ENCODE measurements at places on chromosomes 7 and 10. TPM values are rescaled to one million over a fixed set of nuclear protein-coding genes. Genes with fewer than 3 reads are reported as not detected.

DNA sequence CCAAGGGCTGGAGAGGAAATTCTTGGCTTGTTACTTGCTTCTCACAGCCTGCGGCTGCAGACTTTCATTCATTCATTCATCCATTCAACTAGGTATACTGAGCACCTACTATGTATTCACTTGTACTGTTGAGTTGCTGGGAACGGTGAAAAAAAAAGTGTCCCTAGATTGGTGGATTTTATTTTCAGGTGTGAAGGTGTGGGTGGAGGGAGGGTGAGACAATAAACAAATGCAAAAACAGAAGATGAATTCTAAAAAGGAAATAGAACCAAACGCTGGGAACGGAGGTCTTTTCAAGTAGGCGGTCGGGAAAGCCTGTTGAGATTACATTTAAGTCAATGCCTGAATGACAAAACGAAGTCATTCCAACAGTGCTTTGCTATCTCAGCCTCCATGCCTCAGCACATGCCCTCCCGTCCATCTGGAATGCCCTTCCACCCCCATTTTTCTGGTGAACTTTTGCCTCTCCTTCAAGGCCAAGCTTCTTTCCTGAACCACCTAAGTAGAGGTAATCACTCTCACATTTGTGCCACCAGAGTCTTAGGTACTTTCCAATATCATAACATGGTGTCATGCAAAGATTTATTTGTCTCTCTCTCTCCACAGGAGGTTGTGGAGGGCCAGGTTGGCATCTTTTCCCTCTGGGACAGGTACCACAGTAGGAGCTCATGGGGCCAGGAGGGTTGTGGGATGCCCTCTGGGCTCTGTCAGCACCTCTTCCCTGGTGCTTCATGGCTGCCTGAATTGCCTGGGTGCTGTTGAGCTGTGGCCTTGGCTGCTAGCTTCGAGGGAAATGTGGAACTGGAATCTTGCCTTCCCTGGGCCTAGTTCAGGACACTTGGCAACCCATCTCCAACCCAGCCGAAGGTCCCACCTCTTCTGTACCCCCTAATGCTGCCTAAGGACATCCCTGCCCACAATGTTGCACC, 5.5 kb downstream of the NKX2-3 start:
- H3K4me1 ChIP-seq = peaks cover 5% of the 10 kb centered on the region
- no peak overlapping the region for H3K4me3 ChIP-seq
- H3K27ac ChIP-seq = no peak overlapping the region
- H3K36me3 ChIP-seq = no peaks in the 10 kb centered on the region
- DNase-seq = no peak
- peaks cover 34% of the 10 kb centered on the region for H3K27me3 ChIP-seq

- no peaks in the 10 kb centered on the region for H3K36me3 ChIP-seq
- no peaks in the 10 kb centered on the region for H3K27me3 ChIP-seq
- H3K4me1 ChIP-seq = no peaks in the 10 kb centered on the region
- H3K4me3 ChIP-seq = no peak overlapping the region
- H3K27ac ChIP-seq = no peak overlapping the region
- no peak for DNase-seq
These were observed 59.4 kb downstream of the EBLN1 start for GRCh38 chr10:22158426-22158825.

GRCh38 chr7:585229-585711, 65.6 kb upstream of the PDGFA start:
- no peaks in the 10 kb centered on the region for H3K36me3 ChIP-seq
- no peak overlapping the region for H3K4me3 ChIP-seq
- no peaks in the 10 kb centered on the region for H3K4me1 ChIP-seq
- no peak overlapping the region for H3K27ac ChIP-seq
- DNase-seq = no peak
- H3K27me3 ChIP-seq = no peaks in the 10 kb centered on the region

GRCh38 chr7:100486753-100487446, 3.2 kb downstream of the NYAP1 start:
- DNase-seq = no peak
- H3K27ac ChIP-seq = no peak overlapping the region
- no peak overlapping the region for H3K4me3 ChIP-seq
- H3K4me1 ChIP-seq = peaks cover 25% of the 10 kb centered on the region
- no peaks in the 10 kb centered on the region for H3K36me3 ChIP-seq

DNA sequence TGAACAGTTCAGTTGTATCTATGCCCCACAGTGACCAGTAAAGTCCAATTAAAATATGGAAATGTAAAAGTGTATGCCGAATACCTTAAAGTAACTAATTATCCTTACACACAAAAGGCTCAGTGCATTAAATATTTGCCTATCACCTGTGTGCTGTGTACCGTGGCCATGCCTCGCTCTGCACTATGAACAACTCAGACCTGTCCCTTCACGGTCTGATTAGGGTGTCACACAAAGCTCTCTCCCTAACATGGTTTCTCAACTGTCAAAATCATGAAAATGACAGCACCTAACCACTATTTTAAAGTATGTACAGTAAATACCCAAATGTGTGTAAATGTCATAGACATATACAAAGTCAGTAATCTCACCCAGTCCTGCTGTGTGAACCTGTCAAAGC, 43.1 kb downstream of the STK17A start:
- DNase-seq = no peak
- no peak overlapping the region for H3K4me3 ChIP-seq
- H3K36me3 ChIP-seq = peaks cover 16% of the 10 kb centered on the region
- H3K27me3 ChIP-seq = no peaks in the 10 kb centered on the region
- no peaks in the 10 kb centered on the region for H3K4me1 ChIP-seq
- H3K27ac ChIP-seq = no peak overlapping the region

DNA sequence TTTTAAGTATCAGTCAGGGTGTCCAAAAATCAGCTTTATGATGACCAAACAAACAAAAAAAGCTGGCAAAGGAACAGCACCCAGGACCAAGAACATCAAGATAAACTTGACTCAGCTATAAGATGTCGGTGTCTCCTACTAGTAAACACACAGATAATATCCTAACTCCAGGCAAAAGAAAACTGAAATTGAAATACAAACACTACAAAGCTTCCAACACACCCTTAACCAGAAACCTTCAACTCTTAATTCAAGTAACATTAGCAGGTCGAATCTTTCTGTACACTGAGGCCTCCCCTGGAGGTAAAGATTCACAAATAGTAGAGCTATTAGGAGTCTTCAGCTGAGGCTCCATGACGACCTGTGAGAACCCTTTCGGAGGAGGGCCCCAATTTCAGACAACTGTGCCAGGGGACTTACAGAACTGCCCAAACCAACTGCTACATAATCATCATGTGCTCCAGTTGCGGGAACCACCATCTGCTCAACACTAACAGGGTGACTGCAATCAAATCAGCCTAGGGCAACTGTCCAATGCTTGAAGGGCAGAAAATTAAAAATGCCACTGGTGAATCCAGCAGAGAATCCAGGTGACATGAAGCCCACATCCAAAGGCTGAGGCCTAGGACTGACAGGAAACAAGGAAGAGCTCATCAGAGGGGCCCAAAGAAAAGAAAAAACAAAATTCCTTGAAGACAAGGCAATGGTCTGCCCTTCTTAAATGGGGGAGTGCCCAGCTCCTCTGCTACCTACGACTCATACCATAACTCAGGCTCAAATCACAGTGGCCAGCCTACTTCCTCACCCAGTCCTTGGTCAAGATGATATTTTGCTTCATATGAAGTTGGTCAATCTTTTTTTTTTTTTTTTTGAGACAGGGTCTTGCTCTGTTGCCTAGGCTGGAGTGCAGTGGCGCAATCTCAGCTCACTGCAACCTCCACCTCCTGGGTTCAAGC, 20.0 kb downstream of the XPNPEP1 start:
- no peaks in the 10 kb centered on the region for H3K4me1 ChIP-seq
- H3K4me3 ChIP-seq = no peak overlapping the region
- no peaks in the 10 kb centered on the region for H3K36me3 ChIP-seq
- H3K27ac ChIP-seq = no peak overlapping the region
- no peak for DNase-seq

- no peak overlapping the region for H3K4me3 ChIP-seq
- no peak for DNase-seq
- H3K36me3 ChIP-seq = no peaks in the 10 kb centered on the region
- H3K27ac ChIP-seq = no peak overlapping the region
- no peaks in the 10 kb centered on the region for H3K4me1 ChIP-seq
- H3K27me3 ChIP-seq = no peaks in the 10 kb centered on the region
These were observed 492.0 kb downstream of the KIF20B start for GRCh38 chr10:90193240-90193985.

GRCh38 chr7:156111-157007, 36.0 kb upstream of the FAM20C start:
- no peak for DNase-seq
- H3K27ac ChIP-seq = no peak overlapping the region
- H3K4me1 ChIP-seq = no peaks in the 10 kb centered on the region
- no peak overlapping the region for H3K4me3 ChIP-seq

DNA sequence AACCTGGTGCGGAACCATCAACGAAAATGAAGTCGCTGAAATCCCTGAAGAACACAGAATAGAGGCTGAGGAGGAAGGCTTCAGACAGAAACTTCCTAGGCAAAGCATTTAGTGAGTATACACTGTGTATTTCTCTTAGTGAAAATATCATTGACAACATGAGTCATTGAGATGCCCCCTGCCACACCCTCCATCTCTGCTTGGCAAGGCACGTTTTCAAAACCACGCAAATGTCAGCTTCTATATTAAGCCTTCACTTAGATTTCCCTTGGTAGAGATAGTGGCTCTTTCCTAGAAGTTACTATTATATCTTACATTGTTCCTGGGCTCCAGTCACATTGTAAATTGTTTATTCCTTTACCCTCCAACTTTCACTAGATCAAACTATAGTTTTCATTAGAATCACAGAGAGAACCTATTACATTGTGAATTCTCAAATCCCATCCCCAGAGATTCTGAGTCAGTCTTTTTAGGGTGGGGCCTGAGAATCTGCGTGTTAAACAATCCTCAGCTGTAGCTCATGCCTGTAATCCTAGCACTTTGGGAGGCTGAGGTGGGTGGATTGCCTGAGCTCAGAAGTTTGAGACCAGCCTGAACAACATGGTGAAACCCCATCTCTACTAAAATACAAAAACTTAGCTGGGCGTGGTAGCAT, 4.6 kb upstream of the SKAP2 start:
- H3K36me3 ChIP-seq = no peaks in the 10 kb centered on the region
- H3K27ac ChIP-seq = no peak overlapping the region
- H3K4me1 ChIP-seq = peaks cover 4% of the 10 kb centered on the region
- no peaks in the 10 kb centered on the region for H3K27me3 ChIP-seq
- DNase-seq = no peak

GRCh38 chr7:38554586-38554985, 76.6 kb downstream of the AMPH start:
- H3K36me3 ChIP-seq = no peaks in the 10 kb centered on the region
- DNase-seq = no peak
- H3K27me3 ChIP-seq = peaks cover 3% of the 10 kb centered on the region
- no peak overlapping the region for H3K4me3 ChIP-seq

DNA sequence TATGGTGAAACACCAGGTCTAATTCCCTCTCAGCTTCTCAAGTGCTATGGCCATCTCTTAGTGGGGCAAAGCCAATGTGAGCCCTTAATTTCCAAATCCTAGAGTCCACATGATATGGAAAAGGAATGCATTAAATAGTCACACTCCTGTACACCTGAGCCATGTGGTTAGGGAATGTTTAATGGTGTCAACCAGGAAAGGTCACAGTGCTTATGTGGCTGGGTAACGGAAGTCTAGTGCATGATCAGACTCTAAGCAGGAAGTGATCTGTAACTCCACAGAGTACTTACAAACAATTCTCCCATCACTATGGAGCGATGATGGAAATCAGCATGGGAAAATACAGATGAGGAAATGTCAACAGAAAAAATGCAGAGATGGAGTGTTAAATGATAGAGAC, 148.8 kb downstream of the MAGI2 start:
- H3K36me3 ChIP-seq = no peaks in the 10 kb centered on the region
- H3K27me3 ChIP-seq = no peaks in the 10 kb centered on the region
- no peak for DNase-seq
- peak overlapping the region; percentile 64 for H3K27ac ChIP-seq
- H3K4me3 ChIP-seq = no peak overlapping the region

DNA sequence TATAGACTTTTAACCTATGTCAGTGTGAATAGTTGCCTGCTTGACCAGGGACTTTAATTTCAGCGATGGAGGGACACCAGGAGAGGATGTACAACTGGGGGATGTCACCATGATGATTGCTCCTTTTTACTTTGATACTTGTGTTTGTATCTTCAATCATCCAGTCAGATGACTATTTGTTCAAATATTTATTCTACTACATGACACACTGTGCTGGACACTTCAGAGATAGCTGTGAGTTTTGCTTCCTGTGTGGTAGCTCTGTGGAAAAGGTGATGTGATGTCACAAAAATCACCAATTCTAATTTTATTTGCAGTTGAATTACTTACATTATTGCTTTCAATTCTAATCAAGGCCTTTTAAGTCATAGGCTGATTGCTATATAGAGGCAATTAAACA, 62.7 kb upstream of the CREB5 start:
- no peaks in the 10 kb centered on the region for H3K4me1 ChIP-seq
- peak; percentile 28 for DNase-seq
- no peaks in the 10 kb centered on the region for H3K27me3 ChIP-seq
- no peaks in the 10 kb centered on the region for H3K36me3 ChIP-seq
- no peak overlapping the region for H3K27ac ChIP-seq

GRCh38 chr10:42755556-42756093, 27.0 kb upstream of the BMS1 start:
- DNase-seq = no peak
- H3K4me3 ChIP-seq = no peak overlapping the region
- peaks cover 7% of the 10 kb centered on the region for H3K27me3 ChIP-seq

DNA sequence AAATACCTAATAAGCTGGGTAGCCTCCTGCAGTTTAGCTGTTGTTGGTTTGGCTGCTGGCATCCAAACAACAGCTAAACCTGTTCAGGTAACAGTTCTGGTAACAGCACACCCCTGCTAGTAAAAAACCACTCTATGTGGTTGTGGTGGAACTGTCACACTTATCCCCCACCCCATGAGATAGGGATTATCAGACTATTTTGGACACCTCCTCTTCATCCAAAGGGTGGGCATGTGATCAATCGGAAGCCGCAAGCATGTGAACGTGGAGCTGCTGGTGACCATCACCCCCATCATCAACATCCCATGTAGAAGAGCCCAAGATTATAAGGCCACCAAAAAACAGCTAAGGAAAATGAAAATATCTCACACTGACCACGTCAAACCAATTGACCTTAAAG, 2.5 kb downstream of the MTPAP start:
- DNase-seq = no peak
- H3K27ac ChIP-seq = no peak overlapping the region
- H3K4me1 ChIP-seq = peaks cover 4% of the 10 kb centered on the region

GRCh38 chr10:128092454-128092853, 33.8 kb downstream of the MKI67 start:
- no peak overlapping the region for H3K27ac ChIP-seq
- DNase-seq = no peak
- peaks cover 4% of the 10 kb centered on the region for H3K4me1 ChIP-seq
- H3K4me3 ChIP-seq = no peak overlapping the region
- no peaks in the 10 kb centered on the region for H3K36me3 ChIP-seq

GRCh38 chr7:148699024-148699781, 500 bp downstream of the CUL1 start:
- H3K4me1 ChIP-seq = peaks cover 40% of the 10 kb centered on the region
- H3K4me3 ChIP-seq = peak overlapping the region; percentile 72
- H3K27ac ChIP-seq = peak overlapping the region; percentile 77
- DNase-seq = no peak
- H3K36me3 ChIP-seq = peaks cover 2% of the 10 kb centered on the region
- H3K27me3 ChIP-seq = no peaks in the 10 kb centered on the region

GRCh38 chr7:91550931-91551330, 286.7 kb downstream of the FZD1 start:
- no peaks in the 10 kb centered on the region for H3K4me1 ChIP-seq
- H3K27ac ChIP-seq = no peak overlapping the region
- no peaks in the 10 kb centered on the region for H3K27me3 ChIP-seq

The PHYHIPL gene
- total RNA-seq = not detected

The CPN1 gene
- not detected for total RNA-seq

The CDK14 gene
- total RNA-seq = 3.0 TPM

The CLCN1 gene
- total RNA-seq = 0.15 TPM

The FOXP2 gene
- 0.54 TPM for total RNA-seq

The ASAH2 gene
- 6.5 TPM for total RNA-seq

The CPA4 gene
- total RNA-seq = 3.1 TPM

The CAMK2B gene
- 0.26 TPM for total RNA-seq

The IDI2 gene
- total RNA-seq = not detected

The ERVW-1 gene
- not detected for total RNA-seq
